Type B pancreatic cell (in vitro differentiated cells): ENCODE measurements at places on chromosomes 1 and 21. TPM values are rescaled to one million over a fixed set of nuclear protein-coding genes. Genes with fewer than 3 reads are reported as not detected.

Gene FCRL6
- not detected in 2 replicates for total RNA-seq

Gene BTG2
- total RNA-seq, result 49.8 and 147 TPM in 2 replicates

Gene SMIM11
- total RNA-seq, result 11.0 and 14.1 TPM in 2 replicates

Gene PLA2G2C
- total RNA-seq, result not detected in 2 replicates

Gene MPL
- not detected in 2 replicates for total RNA-seq

Gene RUNX1
- total RNA-seq, result 11.9 and 14.2 TPM in 2 replicates

Gene VWA5B1
- 1.9 and 2.8 TPM in 2 replicates for total RNA-seq

Gene UBASH3A
- not detected in 2 replicates for total RNA-seq

Gene COL24A1
- 0.33 and 7.2 TPM in 2 replicates for total RNA-seq

Gene SV2A
- total RNA-seq, result 5.4 and 16.2 TPM in 2 replicates

Gene ADAMTS5
- total RNA-seq, result 5.8 and 8.1 TPM in 2 replicates

Gene ASAP3
- total RNA-seq, result 41.9 and 65.7 TPM in 2 replicates

Gene SGIP1
- total RNA-seq, result 2.6 and 3.4 TPM in 2 replicates

Gene DDI2
- total RNA-seq, result 38.7 and 53.9 TPM in 2 replicates
